ENCODE measurements at places on chromosomes 6 and 20.

DNA sequence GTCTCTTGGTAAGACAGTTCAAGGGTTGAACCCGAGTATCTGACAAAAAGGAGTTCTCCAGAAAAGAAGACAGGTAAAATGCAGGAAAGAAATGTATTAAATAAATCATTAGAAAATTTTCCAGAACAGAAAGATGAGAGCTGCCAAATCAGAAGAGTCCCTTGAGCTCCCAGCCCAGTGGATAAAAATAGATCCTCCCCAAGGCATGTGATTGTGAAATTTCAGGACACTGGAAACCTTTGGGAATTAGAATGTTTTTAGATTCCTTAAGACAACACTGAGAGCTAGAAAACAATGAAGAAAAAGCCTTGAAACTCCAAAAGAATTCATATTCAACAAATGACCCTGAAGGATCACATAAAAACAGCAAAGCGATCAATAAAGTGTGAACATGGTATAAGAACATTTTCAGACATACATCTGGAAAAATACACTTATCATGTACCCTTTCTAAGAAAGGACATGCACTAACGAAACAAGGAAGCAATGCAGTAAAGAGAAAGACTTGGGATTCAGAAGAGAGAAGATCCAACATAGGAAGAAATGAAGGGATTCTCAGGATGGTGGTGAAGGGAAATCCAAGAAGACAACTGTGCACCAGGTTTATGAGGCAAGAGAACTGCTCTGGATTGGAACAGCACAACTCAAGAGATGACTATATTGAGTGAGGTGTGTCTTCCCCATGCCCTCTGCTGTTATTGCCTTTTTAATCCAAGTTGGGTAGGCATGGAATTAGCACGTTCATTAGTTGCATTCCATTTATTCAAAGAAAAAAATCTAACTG is 390.4 kb downstream of the SYNE1 start:
- DNase-seq = no peak

GRCh38 chr20:46399401-46399800 is 7.0 kb downstream of the ELMO2 start:
- DNase-seq = no peak

DNA sequence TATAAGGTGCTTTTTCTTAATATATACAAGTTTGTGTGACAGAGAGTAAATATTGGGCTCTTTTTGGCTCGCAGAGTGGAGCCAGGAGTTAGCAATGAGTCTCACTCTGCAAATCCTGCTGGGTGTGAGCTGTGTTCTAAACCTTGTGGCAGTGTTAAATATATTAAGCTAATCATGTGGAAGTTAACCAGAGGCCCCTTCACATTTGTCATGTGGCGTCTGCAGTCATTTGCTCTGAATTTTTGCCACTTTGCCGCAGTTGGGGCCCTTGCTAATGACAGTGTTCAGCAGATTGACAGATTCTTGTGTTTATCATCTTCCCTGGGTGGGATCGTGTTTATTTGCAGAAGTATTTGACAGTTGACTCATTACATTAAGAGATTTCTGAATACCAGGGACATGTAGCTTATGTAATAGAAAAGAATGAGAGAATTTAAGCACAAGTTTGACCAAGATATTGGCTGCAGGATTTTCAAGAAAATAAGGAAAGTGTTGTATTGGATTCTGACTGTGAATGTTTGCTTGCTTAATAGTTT is 37.9 kb downstream of the SPATA2 start:
- DNase-seq = no peak

GRCh38 chr20:57252559-57253162 is 13.8 kb downstream of the BMP7 start:
- DNase-seq = no peak

- DNase-seq = no peak
These were observed 113.3 kb upstream of the ASF1A start for GRCh38 chr6:118780668-118781067.

DNA sequence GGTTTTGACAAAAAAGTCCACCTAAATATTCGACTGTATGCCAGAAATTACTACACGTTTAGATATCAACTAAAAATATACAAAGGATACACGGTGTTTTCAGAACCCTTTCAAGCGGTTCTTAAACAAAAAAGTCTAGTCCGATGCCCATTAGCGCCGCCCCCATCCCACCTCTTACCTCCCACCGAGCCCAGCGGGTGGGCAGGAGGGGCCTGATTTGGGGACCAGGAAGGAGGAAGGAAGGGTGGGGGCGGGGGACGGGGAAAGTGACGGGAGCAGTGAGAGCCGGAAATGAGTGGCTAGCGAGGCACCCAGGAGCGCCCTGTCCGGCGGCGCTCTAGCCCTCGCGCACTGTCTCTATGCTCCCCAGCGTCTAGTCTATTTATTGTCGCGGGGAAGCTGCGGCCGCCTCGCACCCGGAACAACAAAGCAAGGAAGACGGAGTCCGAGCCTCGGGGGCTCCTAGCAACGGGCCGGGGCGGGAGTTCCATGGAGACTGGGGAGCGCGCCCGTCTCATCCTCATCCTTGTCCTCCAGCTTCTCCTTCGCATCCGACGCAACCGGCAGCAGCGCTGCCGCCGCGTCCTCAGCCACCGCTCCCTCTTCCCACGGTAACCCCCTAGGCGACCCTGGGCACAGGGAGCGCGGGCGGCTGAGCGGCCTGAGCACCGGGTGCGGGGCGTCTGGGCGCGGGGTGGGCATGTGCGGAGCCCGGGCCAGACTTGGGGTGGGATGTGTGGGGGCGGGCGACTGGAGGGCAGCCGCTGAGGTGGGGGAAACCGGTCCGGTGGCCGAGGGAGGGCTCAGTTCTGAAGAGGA is at the start of gene TBPL1:
Gene TBPL1, plus strand, starts transcription at position 410 of the 819 bp plus-strand sequence. CDS start 26,902 bp downstream, outside the sequence.
- peak; percentile 88 for DNase-seq

DNA sequence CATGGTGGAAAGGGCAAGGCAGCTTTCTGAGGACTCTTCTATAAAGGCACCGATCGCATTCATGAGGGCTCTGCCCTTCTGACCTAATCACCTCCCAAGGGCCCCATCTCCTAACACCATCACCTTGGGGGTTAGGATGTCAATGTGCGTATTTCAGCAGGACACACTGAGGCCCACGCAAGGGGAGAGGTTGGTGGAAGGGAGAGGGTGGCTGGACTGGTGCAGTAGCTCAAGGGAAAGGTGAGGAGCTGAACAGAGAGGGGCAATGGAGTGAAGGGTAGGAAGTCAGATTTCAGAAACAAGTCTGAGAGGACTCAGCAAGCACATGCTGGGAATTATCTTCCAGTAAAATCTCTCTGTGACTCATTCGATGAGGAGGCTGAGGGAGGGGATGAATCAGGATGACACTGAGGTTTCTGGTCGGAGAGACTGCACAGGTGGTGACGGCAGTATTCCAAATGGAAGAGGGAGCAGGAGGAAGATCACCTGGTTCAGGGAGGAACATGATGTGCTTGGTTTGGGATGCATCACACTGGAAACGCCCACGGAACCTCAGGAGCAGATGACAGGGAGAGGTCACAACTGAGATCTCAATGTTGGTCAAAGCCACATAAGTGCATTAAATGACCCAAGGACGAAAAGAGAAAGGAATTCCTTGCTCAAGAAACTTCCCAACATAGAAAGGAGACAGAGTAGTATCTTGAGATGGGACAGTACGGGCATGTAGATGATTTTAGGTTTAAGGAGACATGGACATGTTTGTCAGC is 67.1 kb downstream of the TFAP2A start:
- no peak for DNase-seq

DNA sequence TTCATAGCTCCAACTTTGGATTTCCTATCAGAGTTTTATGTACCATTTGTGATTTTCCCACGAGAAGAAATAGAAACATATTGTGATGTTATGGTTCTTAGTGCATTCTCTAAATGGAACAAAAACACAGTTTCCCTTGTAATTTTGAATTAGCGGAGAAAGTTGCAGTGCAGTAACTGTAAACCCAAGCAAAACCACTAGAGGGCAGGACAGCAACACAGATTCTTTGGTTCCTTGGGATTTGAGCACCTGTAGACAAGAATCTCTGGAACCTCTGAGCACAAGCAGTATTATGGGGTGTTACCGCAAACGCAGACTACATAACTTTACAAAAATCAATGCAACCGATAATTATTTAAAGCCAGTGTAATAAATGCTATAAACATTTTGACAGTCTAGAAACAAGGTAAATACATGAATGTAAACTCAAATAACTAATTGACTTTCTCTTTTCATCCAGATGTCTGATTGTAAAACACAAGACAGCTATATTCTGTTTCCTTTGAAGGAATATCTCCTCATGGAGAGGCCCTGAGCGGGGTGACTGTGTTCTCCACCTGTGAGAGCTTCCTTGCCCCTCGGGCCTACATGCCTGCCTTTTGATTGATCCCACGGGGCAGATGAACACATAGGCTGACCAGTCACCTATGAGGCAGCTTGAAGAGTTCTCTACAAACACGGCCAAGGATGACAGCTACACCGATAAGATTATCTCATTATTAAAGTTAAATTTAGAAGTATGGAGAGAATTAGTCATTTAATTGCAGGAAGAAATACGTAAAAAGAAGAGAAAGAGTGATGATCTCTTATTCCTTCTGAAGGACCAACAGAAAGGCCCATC is 67.5 kb upstream of the COL21A1 start:
- no peak for DNase-seq

DNA sequence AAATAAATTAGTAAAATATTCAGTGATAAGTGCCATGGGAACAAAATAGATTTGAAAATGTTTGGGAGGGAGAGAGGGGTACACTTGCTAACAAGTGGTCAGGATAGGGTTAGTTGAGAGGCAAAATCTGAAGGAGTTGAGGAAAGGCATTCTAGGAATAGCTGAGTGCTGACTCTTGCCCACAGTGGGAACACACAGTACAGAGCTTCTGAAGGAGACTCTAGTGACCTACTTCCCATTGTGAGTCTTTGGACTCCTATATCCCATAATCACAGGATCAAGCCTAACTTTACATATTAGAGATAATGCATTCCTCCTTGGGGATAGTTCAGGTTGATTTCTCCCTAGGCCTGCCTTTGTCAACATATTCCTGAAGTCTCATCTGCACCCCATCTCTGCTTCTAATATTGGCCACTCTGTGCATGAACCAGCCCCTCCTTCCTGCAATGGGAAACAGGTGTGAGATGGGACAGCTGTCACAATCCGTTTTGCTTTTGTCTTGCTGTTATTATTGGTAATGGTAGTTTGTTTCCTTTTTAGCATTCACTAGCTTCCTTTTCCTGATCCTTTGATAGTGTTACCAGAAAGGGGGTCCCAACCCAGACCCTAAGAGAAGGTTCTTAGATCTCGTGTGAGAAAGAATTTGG is 2.6 kb upstream of the TRIM38 start:
- DNase-seq = no peak

DNA sequence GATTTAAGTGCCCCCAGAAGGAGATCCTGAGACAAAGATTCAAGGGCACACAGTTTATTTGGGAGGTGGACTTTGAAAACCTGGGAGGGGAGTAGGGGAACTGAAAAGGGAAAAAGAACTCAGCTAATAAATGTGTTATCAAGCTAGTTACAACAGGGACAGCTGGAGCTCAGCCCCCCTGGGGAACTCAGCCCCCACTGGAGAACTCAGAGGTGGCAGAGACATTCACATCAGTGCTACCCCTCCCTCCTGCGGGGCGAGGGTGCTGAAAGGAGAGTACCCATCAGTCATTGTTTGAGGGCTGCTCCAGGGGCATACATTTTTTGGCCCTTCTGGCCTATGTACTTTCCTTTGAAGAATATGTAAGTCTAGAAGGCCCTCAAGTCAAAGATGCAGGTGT is 101.4 kb downstream of the LRFN2 start:
- DNase-seq = no peak

GRCh38 chr6:88513471-88513870 is 347.3 kb upstream of the CNR1 start:
- no peak for DNase-seq

GRCh38 chr6:170153436-170154319 is 137.2 kb downstream of the DLL1 start:
- DNase-seq = no peak

DNA sequence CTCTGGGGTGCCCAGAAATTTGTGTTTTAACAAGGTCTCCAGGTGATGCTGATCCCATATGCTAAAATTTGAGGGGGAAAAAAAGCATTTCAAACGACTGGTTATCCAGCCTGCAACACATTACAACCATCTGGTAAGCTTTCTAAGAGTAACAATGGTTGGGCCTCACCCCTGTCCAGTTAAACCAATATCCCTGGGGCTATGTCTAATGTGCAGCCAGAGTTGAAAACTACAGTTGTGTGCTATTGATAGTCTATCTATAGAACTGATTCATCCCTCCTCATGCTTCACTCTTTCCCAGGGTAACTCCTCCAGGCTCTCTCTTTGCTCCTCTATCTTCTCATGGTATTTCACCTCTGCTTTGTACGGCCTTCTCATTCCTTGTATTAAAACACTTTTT is 458.3 kb downstream of the MMUT start:
- no peak for DNase-seq

DNA sequence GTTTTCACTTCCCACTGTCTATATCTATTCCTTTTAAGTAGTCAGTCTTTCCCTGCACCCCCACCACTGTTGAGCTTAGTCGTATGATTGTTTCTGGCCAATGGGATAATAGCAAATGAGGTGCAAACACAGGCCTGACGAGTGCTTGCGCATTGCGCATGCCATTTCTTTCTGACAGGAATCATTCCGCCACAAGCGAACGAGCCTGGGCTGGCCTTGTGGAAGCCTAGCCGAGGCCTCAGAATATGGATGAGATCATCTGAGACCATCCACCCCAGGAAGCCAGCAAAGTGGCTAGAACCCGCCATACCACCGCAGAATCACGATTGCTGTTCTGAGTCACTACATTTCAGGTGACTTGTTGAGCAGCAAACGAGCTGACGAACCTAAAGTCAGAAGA is 52.2 kb upstream of the PRL start:
- DNase-seq = no peak

DNA sequence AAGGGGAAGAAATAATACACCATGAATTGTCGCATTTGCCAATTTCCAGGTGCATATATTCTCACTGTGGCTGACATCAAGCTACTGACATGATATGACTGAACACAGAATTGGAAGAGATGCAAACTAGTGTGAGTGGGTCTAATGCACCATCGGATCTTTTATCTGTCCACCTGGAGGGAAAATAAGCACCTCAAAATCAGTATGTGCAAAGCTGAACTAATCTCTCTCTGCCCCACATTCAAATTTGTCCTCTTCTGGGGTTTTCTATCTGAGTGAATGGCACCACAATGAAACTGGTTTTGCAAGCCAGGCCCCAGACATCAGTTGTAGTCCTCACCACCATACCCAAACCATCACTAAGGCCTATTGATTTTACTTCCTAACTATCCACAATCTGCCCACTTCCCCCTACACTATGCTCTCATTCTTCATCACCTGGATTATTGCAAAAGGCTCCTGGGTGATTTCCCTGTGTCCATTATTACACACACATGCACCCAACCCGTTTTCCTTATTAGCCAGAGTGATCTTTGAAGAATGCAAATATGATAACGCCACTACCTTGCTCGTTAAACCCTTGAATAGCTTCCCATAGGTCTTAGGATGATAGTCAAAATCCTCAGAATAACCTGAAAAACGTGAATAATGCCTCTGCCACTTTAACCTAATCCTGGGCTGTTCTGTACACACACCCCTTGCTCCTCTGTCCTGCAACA is 159.0 kb upstream of the GMDS start:
- DNase-seq = no peak
